ENCODE measurements at places on chromosomes 7 and 10. TPM values are rescaled to one million over a fixed set of nuclear protein-coding genes. Genes with fewer than 3 reads are reported as not detected.

DNA sequence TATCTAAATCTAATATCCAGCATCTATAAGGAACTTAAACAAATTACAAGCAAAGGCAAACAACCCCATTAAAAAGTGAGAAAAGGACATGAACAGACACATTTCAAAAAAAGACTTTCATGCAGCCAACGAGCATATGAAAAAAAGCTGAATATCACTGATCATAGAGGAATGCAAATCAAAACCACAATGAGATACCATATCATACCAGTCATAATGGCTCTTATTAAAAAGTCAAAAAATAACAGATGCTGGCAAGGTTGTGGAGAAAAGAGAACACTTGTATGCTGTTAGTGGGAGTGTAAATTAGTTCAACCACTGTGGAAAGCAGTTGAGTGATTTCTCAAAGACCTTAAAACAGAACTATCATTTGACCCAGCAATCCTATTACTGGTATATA, 334.4 kb upstream of the CACNA2D1 start:
- DNase-seq: peak; percentile 49

DNA sequence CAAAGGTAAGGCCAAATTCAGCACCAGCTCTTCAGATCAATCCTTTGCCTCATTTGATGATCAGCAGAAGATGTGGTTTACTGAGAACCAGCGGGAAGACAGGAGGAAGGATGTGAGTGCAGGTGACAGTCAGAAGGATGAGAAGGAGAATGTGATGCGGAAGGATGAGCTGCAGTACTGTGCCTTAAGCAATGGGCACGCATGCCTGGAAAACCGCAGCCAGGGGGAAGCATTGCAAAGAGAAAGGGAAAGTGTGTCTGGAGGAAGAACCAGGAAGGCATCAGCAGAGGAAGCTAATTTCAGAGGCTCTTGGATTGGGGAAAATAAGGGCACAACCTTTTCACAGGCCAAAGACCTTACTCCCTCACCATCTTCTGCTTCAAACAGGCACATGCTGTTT, 25.7 kb downstream of the C10orf71 start:
- no peak for DNase-seq

DNA sequence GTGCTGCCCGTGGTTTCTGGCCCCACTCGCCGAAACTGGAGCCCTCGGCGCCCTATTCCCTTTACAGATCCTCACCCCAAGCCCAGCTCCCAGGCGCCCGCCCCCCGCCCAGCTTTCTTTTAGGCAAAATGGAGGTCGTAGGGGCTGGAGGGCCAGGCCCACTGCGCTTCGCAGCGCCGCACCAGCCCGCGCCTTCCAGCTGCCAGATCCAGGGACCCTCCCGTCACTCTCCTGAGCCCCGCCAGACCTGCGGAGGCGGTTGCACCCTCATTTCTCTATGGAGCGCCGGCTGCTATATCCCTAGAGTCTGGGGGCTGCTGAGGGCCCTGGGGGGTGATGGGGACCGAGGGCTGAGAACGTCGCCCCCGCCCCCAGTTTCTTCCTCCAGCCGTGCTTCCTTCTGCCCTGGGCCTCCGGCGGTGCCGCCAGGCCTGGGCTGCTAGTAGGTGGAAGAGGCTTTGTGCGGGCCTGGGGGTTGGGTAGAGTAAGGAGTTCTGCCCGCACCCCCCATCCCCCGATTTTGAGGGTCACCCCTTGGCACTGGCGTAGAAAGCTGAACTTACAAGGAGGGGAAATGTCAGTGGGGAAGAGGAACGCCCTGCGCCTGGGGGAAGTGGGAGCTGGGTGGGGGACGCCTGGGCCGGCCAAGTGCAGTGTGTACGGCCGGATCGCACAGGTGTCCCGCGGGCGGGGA, 1.0 kb downstream of the GNB2 start:
- DNase-seq: peak; percentile 29

DNA sequence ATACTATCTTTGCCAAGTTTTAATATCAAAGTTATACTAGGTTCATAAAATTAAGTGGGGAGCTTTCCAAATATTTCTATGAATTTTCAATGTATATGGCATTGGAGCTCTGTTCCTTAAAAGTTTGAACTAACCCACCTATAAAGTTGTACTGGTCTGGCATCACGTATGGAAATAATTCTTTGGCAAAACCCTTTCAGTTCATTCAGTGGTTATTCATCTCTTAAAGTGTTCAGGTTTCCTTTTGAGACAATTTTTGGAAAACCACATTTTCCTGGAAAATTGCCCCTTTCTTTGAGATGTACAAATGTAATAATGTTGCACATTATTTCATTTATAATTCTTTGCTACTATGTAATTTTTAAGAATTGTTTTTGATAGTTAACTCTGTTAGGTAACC, 62.5 kb upstream of the INPP5A start:
- no peak for DNase-seq

DNA sequence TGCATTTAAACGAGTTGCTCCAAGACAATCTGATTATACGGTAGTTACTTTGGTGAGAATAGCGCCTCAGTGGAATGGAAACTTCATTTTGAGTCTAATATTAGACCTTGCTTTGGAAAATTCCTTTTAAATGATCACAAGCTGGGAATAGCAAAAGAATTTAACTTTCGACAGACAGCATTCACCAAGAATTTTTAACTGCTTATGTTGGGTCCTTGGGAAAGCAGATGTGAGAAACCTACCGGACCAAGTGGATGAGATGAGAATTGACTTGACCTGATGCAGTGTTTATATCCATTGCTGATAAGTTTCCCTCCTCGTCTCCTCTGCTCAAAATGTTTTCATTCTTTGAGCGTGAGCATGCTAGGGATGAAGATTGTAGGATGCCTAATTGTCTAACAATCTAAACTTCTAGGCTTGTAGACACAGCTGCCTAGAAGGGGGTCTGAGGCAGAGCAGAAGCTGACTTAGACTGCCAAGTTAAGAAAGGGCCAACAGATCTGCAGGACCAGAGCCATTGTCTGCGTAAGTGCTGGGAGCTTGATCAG, 126.9 kb downstream of the CNNM2 start:
- no peak for DNase-seq

DNA sequence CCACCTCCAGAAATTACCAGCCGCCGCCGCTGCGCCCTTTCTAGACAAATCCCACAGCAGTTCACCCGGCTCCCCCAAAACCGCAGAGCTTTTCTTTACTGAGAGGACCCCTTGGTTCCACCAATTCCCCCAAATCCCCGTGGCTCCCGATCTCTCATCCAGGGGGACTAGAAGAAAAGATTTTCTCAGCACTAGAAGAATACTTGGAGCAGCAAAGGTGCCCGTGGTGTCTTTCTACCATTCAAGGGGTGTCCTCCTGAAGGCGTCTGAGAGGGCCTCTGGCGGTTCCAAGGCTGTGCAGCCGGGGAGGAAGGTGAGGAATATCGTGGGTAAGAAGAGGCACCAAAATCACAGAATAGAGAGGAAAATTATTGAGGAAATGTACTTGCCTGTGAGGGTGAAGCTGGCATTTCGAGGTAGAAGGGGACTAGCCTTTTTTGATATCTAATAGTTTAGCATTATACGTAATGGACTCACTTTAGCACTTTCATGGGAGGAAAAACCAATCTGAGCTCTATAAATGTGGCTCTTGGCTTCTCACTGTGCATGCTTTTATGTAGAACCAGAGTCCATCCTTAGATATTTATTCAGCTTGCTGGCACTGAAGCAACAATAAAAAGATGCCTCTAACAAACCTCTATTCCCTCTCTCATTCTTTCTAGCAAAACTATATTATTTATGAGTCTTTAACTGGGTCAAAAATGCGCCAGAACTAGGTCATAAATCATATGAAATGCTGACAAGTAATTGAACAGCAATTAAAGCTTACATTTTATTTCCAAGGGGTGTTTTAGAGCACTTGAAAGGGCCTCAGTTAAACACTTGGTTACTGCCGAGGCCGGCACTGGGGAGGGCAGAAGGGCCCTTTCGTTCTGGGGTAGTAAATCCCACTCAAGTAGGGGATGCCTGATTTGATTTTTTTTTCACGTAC, 13.8 kb upstream of the HOXA2 start:
- DNase-seq: peak; percentile 53

DNA sequence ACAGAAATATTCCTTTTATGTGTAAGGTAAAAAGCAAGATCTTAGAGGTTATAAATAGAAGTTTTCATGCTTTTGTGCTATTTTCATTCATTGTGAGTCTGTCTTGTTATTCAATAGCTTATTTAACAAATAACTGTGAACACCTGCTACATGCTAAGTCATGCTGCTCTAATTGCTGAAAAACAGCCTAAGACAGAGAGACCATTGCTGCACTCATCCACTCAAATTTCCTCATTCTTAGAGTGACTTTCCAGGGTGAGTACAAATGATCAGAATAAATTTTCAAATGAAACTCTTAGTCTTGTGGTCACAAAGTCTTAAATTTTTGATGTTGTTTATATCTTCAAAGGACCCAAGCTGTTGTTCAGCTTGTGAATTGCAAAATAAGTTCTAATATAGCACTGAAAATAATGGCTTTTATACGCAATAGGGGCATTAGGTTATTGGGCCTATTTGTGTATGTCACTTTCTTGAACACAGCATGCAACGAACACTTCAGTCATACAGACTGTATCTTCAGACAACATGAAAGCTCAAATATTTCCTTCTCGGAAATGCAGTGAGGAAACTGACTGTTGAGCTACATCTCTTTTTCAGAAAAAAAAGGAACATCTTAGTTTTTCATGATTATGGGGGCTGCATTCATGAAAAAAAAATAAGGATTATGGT, 247.9 kb upstream of the PCDH15 start:
- no peak for DNase-seq

GRCh38 chr7:26193432-26194207, 6.9 kb downstream of the HNRNPA2B1 start:
- no peak for DNase-seq

- peak; percentile 94 for DNase-seq
These were observed 251.4 kb upstream of the CTBP2 start for GRCh38 chr10:125411724-125412123.

GRCh38 chr7:86867163-86867762, 192.2 kb downstream of the ELAPOR2 start:
- DNase-seq: no peak

DNA sequence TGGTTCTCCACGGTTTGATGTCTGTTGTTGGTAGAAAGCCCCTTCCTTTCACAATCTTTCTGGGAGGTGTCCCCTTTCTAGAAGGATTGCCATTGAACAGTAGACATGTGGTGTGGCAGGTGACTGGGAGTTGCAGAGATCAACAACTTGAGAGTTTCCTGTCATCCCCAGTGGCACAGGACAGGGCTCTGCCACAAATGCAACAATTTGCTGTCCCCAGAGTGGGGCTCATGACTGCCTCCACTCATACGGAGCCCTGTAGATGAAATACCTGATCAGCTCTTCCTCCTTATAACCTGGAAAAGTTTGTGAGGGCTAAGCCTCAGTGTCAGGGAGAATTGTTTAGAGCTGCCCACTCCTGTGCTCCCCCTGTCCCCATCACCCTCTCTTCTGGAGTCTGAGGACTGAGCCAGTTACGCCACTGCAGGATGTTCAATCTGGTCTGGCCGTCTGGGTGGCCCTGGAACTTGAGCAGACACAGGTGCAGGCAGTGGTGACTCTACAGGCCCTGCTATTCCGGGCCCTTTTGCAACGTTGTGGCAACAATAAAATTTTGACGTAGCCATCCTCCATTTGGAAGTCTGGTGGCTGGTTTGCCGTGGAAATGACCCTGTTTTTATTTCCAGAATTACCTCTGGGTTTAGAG, 6.5 kb downstream of the DBNL start:
- no peak for DNase-seq

The ALOX5 gene
- not detected for total RNA-seq

GRCh38 chr10:21292763-21293517, 232.5 kb downstream of the SKIDA1 start:
- DNase-seq: peak; percentile 93

The YKT6 gene
- 105 TPM for total RNA-seq

DNA sequence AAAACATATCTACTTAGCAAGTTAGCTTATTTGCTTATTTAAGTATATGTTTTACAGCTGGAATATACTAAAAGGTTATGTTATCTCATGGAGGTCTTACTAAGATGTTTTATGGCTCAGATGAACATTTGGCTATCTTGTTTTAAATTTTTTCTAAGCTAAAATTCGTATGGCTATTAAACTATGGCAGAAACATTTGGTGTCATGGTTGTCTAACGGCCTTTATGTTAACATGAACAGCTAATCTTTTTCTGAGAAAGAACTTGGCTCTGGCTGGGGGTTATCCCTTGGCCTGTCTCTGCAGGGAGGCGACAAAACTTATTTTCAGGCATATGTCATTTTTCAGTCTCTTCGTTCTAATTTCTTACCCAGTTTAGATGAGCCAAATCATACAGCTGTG, 101.5 kb upstream of the MTPN start:
- no peak for DNase-seq

The TEX36 gene
- total RNA-seq: not detected

DNA sequence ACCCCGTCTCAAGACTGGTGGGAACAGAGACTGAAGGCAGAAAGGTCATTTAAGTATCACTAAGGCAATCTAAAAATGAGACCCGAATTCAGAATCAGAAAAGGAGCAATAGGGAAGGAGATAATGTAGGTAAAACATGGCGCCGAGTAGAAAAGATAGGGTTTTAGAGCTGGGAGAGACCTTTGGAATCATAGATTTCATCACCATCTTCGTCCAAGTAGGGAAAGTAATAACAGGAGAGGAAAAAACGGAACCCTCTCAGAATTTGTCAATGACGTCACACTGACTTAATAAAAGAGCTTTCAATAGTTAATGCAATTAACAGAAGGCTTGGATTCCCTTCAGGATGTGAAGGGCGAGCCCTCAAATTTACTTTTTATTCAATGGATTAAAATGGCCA, 1.0 kb upstream of the UBN2 start:
- DNase-seq: no peak

The CYP3A4 gene
- total RNA-seq: not detected

Data from mammary epithelial cell (primary cell).